ENCODE measurements at places on chromosomes 2 and 18.

DNA sequence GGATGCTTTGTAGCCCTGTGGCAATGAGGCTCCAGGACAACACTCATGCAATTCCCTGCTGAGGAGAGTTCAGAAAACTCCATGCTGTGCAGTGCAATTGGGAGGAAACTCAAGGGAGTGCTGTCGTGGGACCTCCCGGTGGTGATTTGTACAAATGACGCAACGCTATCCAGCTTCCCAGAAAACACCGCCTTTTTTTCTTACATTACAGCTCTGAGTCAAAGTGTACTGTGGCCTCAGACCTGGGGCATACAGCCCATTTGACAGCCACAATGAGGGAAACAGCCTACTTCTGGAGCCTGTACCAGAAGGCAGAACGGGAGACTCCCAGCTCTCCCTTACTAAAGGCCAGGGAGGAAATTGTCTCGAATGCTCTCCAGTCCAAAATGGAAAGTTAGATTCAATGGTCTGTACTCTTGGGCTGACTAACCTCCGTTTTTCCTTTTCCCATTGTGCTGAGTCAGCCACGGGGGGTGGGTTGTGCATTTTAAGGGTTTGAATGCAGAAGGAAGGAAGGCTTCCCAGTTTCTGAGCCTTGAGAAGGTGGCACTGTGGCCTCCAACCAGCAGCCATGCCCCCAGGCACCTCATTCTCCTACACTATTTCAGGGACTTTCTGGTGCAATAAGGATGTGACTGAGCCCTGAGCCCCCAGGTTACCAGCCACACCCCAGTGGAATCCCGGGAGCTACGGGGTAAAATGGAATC, 16.4 kb upstream of the CYP1B1 start:
- DNase-seq = no peak

DNA sequence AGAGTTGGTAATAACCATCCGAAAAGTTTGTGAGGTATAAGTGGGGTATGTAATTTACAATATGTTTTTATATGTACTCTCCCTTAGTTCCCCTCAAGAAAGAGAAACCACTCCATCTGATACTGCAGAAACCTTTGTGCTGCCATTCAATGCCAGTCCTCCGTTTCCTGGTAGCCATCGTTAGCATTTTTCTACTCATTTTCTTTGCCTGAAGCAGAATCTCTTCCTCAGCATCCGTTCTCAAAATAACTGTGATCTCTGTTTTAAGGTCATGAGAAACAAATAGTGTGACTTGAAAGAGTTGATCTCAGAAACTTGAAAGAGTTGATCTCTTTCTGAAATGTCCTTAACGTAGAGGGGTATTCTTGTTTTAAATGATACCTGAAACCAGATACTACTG, 996 bp downstream of the PTCD3 start:
- peak; percentile 2 for DNase-seq

DNA sequence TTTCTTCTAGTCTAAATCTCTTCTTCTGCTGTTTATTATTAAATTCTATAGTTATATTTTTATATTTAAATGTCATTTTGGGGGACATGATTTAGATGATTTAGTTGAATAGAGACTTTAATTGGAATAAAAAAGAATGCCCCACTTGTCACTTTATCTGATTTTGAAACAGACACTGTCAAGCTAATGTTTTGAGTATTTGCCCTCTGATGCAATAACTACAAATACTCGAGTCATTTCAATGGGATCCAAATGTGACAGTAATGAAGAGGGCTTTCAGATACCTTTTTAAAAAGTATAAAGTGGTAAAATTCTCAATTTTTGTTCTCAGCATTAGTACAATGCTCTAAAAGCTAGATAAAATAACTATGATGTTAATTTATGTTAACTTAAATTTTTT, 257.3 kb upstream of the SESTD1 start:
- no peak for DNase-seq

DNA sequence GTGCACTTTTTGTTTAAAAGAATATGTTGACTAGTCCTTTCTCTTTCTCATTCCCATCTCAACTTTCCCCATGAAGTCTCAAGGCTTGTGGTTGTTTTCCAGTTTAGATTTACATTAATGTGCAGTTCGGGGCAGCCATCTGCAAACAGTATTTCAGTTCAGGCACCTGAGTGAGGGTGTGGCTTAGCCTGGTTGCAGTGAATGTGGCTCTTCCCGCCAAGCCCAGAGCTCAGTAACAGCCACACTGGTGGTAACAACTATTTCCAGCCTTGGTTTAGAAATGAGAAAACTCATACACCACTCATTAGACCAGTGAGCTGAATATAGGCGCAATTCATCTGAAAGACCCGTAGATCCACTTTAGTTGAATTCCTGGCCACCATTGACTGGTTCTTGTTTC, 394.3 kb downstream of the CMPK2 start:
- no peak for DNase-seq

GRCh38 chr2:190637281-190637734, 11.6 kb upstream of the NAB1 start:
- no peak for DNase-seq

GRCh38 chr18:74472312-74472711, 15.2 kb upstream of the DIPK1C start:
- no peak for DNase-seq

DNA sequence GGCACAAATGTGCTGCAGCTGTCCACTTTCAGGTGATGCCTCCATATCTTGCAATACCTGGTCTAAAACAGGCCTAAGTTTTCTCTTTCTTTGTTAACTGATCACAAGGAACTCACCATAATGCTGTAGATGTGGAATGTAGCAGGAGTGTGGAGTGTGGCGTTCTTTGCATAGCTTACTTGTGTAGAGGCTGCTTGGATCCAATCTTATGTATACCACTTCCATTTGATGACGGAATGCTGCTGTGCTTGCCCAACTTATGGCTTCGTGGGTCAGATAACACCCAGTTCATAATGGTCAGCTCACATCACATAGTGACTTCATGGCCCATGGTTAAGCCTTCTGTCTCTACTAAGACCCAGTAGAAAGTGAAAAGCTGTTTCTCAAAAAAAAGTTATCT, 114.5 kb downstream of the LAMA3 start:
- no peak for DNase-seq

GRCh38 chr2:212966884-212967283, 184.5 kb downstream of the IKZF2 start:
- no peak for DNase-seq

DNA sequence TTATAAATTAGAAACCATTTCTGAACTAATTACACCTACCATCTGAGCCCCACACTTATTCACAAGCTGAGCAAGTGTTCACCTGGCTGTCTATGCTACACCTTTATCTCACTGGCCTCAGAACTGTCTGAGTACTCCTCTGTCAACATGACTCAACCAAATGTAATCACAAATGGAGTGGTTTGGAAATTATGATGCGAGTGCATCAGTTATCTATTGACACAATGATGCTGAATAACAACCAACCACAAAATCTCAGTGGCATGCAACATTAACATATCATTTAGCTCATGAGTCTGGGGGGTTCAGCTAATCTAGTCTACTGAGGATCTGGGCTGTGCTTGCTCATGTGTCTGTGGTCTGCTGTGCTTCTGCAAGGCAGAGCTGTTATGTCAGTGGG, 184.2 kb upstream of the NXPH2 start:
- no peak for DNase-seq

- DNase-seq = no peak
Measured at GRCh38 chr2:238846378-238846627, 1.6 kb upstream of the TWIST2 start.

GRCh38 chr2:15694589-15694986, 102.9 kb downstream of the DDX1 start:
- DNase-seq = no peak

DNA sequence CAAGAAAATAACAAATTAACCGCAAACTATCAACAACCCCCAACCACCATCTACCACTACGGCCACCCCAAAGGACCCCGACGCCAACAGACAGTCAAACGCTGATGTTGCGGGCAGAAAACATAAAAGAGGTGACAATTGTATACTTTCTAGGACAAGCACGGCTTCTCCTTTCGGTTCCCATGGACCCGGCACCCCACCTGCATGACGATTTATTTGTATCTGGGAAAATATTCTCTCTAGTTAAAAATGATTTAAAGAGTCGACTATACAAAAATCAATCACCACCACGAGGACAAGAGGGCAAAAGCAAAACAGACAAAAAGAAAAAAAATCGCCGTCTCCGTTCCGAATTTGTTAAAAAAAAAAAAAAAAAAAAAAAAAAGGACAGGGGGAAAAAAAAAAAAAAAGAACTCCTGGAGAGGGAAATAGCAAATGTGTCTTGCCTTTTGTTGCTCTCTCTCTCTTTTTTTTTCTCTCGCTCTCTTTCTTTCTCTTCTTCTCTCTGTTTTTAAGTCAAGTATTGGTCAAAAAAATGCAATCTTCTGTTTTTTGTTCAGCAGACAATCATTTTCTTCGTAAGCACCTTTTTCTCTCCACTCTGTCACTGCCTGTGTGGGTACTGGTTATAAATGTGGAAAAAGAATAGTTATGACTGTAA, 3.6 kb downstream of the SIX3 start:
- no peak for DNase-seq

DNA sequence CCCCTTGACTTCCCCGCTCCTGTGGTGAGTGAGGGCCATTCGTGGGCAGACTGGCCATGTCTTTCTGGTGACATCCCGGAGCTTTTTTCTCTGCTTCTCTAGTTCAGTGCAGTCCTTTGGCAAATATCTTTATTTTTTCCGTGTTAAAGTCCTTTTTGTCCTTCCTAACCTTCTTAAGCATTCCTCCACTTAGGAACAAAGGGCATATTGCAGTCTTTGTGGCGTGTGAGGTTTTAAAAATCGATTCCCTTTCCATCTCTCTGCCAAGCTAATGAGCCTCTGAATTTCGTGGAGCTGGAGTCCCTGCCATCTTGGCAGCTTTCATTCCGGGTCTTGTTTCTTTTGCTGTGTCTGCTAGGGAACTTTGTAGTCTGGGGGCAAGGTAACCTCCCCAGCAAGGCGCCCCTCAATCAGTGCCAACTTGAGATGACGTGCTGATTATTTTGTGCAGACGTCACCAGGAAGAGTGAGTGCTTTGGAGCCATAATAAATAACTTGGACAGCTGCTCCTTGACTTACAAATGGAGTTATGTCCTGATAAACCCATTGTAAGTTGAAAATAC, 5.1 kb downstream of the CNNM3 start:
- no peak for DNase-seq

GRCh38 chr2:102634831-102635241, 15.5 kb downstream of the SLC9A2 start:
- no peak for DNase-seq

- no peak for DNase-seq
Measured at GRCh38 chr2:169573974-169574299, 272 bp upstream of the FASTKD1 start.

GRCh38 chr2:19936203-19936602, 34.4 kb upstream of the TTC32 start:
- no peak for DNase-seq

DNA sequence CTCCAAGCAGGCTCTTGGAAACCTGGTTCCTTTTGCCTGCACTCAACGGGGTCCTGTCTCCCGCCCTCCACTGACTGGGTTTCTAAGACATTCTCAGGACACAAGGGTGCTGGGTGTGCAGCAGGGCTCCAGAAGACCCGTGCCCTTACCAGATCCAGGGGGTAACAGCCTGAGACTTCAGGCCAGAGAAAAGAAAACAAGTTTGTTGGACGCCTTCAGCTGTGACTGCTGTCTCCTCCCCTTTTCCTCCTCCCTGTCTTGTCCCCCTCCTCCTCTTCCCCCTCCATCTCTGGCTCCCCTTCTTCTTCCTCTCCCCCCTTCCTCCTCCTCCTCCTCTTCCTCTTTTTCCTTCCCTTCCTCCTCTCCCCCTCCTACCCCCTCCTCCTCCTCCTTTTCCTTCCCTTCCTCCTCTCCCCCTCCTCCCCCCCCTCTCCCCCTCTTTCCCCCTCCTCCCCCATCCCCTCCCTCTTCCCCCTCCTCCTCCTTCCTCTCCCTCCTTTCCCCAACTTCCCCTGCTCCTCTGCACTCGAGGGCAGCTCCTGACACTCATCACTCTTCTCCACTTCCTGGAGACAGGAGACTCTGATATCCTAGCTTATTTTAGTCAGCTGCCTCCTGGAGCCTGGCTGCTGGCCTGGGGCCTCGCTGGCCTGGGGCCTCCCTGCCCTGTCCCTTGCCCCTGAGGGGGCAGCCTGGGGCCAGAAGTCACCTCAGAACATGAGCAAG, 12.4 kb downstream of the ADRA2B start:
- DNase-seq = no peak

- no peak for DNase-seq
Measured at GRCh38 chr2:174561283-174561971, 36.2 kb downstream of the WIPF1 start.

GRCh38 chr2:19043893-19044292, 314.5 kb downstream of the OSR1 start:
- no peak for DNase-seq

GRCh38 chr2:119751706-119752105, 8.0 kb upstream of the PTPN4 start:
- no peak for DNase-seq

DNA sequence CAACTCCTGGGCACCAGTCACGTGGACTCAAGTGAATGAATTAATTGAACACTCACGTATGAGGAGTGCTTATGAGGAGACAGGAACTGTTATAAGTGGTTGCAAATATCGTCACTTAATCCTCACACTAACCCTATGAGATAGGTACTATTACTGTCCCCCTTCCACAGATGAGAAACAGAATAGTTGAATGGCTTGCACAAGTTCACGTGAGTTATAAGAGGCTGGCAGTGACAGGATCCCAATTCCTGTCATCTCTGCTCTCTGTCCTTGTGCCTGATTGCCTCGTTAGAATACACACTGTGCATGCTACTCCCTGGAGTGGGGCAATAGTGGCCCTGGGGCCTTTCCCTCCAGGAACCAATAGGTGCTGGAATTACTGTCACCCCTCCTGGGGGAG, 253.5 kb downstream of the DYSF start:
- no peak for DNase-seq

- DNase-seq = no peak
Measured at GRCh38 chr2:101149241-101150192, 1.7 kb downstream of the TBC1D8 start.

- no peak for DNase-seq
Measured at GRCh38 chr18:49023938-49024803, 73.4 kb upstream of the SMAD7 start.
